HT1080 (cell line): ENCODE measurements at places on chromosomes 5 and 9.

DNA sequence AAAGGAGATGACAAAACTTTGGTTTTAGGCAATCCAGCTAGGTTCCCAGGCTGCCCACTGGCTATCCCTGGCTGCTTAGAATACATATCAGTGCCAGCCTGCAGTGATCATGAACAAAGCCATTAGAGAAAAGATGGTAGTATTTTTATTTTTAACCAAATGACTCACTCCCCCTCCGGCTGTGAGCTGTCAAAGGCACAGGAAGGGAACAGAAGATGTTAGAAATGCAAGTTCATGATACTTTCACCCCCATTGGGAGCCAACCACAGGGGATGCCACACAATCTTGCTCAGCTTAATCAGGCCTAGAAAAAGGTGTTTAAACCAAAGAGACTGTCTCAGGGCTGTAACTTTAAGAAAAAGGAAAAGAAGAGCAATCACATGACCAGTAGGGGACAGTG, 70.3 kb upstream of the ASTN2 start:
- peak; percentile 60 for DNase-seq

DNA sequence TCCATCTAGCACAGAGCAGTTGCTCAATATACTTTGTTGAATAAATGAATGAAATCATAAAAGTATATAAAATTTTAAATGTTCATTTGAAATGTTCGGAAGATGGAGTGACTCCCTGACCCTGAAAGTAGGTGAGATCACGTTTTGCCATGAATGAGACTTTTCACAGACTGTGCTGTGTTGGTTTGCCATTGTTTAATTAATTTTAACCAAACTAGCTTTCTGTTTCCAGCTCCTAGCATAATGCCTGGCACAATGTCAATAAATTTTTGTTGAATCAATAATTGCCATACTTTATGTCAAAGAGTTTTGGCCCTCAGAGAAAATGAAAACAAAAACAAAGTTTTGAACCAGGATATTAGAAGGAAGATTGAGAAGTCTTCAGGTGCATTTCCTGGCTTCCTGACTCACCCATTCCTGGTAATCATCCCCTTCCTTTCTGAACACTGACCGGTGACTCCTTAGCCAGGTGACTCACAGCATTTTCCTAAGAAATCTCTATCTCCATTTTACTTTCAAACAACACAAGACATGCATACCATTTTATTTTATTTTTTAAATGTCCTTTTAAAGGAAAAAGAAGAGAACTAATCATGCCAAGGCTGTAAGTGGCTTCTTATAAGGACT, 15.1 kb downstream of the SLC28A3 start:
- peak; percentile 74 for DNase-seq

- no peak for DNase-seq
Observed at GRCh38 chr5:130799015-130799414, 366.0 kb downstream of the HINT1 start.

DNA sequence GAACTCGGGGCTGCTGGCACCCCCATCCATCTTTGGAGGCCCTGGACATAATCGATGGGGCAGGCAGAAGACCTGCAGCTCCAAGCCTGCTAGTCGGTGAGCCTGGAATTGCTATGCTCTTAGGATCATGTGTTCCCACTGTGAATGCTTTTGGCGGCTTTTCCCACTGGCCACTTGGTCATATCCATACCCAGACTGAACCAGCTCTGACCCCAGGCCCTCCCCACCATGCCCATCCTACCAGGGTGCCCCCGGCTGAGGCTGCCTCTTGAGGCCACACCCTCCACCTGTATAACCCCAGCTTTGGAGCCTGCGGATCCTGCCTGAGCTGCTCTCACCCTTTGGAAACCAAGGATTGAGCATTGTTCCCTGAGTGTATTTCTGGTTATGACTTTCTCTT, 113.5 kb downstream of the TENT4A start:
- DNase-seq: no peak

- DNase-seq: no peak
Observed at GRCh38 chr5:147431586-147431985, 78.3 kb downstream of the DPYSL3 start.

DNA sequence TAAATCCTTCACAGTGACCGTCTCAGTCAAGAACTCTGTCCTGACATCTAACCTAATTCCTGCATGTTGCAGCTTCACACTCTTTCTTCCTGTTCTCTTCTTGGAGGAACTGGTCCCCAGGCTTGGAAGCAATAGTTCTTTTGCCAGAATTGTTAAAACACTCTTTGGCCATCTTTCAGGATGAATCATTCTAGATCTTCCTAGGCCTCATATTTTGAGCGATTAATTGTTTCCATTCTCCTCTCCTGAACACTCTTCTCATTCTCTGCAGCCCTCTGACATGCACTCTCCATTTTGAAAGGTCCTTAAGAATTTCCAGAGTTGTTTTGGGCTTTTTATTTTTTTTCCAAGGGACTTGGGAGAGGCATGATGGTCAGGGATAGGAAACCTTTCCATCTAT, 85.8 kb downstream of the FAM114A2 start:
- no peak for DNase-seq

GRCh38 chr9:135883410-135884089, 23.8 kb downstream of the CAMSAP1 start:
- DNase-seq: no peak

GRCh38 chr9:120477534-120478001, 102.4 kb downstream of the CDK5RAP2 start:
- peak; percentile 71 for DNase-seq

- no peak for DNase-seq
Observed at GRCh38 chr9:21661626-21662025, 140.8 kb upstream of the MTAP start.

- DNase-seq: no peak
Observed at GRCh38 chr5:56176155-56176798, 56.9 kb downstream of the ANKRD55 start.

- DNase-seq: peak; percentile 56
Observed at GRCh38 chr5:113505181-113505580, 8.3 kb upstream of the YTHDC2 start.

DNA sequence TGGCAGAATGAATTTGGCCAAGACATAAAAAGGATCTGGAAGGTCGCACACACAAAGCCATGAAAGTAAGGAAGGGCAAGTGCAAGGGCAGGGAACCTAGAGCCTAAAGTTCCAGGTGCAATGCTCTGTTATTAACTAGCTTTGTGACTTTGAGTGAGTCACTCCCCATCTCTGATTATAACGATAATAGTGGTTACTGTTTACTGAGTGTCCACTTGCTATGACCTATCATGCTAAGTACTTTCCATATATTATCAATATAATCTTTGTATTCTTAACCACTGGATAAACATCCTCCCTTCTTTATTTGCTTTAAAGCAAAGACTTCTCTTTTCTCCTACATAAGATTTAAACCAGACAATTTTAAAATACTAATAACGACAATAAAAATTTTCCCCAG, 504.6 kb upstream of the BRINP1 start:
- DNase-seq: no peak

DNA sequence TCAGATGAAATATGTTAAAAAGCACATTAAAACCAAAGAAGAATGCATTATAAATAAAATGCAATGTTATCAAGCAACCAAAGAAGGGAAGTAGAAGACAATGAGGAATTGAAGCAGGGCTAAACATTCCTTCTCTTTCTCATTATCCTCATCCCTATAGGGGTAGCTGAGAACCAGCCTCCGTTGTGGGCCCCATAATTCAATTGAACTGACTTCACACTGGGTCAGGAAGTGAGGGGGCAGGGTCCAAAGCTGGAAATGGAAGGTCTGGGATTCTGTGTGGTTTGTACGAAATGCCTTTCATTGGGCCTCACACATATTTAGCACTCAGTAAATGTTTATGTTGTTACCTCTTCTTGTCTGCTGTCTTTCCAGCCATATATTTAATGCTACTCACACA, 220.4 kb upstream of the CD180 start:
- DNase-seq: no peak

DNA sequence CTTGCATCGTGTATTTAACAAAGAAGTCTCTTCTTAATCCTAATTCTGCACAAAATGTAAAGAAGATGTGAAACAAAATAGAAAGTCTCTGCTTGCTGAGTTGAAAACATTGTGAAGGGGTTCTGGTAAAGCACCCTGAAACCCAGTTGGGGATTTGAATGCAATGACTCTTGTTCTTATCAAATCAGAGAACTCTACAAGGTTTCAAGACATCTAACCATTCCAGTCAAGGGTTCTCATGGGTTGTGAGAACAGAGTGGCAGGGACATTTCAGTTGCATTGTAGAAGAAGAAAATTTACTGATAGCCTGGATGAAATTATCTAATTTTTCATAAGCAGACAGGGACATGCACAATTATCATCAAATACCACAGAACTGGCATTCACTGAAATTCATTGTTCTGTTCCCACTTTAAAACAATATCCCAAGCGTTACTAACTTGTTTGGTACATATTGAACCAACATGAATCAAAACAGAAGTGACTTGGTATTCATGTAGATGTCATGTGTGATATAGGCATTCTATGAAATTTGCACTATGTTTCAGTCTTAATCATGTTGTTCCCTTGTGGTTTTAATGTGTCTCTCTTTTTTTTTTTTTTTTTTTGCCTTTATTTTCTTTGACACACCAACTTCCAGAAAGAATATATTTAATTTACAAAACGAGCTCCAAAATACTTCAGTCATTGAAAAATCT, 563.3 kb downstream of the IRX1 start:
- DNase-seq: no peak

DNA sequence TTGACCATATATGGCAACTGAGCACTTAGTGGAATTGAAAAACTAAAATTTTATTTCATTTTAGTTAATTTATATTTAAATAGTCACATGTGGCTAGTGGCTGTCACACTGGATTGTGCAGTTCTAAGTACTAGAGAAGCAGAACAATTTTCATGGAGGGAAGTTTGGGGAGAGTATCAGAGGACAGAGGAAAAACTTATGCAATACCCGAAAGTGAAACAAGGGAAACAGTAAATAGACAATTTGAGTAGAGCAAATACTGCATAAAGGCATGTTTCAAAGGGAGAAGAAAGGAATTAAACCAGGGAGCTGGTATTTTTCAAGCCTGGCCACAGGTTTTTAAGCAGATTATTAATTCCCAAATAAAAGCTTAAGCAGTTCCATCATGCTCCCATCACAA, 590.5 kb upstream of the RORB start:
- no peak for DNase-seq

- DNase-seq: no peak
Observed at GRCh38 chr5:44729536-44729935, 79.2 kb upstream of the MRPS30 start.

GRCh38 chr9:136681029-136681428, 6.2 kb downstream of the AGPAT2 start:
- DNase-seq: no peak

DNA sequence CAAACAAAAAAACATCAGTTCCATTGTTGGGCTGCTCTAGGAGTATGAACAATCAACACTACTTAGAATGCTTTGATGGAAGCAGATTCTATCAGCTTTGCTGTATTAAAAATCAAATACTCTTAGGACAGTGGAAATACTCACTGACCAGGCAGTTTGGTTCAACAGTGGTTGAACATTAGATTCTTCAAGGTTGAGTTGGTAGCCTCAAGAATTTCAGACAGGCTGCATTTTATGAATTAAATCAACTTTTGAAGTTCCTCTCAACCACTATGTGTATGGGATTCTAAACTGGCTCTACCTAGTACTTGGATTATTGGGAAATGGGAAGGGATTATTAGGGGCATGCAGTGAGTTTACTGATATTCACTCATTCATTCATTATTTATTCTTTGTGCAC, 35.0 kb downstream of the ACTBL2 start:
- no peak for DNase-seq
